ENCODE measurements at places on chromosomes 11 and 22.

- DNase-seq, result no peak
Observed at GRCh38 chr11:66614073-66614472, 2.4 kb upstream of the RBM14 start.

DNA sequence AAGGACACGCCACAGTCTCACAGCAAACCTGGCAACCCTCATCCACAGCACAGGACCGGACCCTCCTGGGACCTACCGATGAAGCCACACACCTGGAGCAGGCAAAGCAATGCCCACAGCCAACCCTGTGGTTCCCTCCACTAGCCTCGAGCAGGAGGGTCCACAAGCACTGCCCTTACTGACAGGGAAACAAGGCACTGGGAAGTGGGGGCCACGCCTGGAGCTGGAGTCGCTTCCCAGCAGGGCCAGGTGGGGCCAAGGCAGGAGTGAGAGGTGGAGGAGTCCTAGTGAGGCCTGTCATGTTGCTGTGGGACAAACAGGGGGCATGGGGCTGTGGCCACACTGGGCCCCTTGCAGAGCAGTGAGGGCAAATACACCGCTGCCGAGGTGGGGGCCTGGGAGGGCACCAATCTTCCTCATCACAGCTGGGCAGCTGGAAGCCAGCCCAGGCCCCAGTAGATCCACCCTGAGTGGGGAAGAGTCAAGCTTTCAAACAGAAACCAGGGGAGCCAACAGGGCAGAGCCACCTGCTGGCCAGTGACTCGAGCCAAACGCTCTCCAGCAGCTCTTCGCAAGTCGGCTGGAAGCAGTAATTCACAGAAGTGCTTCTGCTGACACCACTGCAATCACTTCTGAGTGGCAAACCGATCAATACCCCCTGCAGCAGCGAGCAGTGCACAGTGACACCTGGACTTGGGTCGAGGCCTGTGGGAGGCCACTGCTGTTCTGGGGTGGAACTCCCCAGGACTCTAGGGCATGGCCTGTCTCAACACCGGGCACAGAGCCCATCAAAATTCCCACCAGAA is 13.7 kb downstream of the SULT4A1 start:
- no peak for DNase-seq

GRCh38 chr11:5910540-5910939 is 17.5 kb downstream of the OR52E5 start:
- DNase-seq, result no peak

DNA sequence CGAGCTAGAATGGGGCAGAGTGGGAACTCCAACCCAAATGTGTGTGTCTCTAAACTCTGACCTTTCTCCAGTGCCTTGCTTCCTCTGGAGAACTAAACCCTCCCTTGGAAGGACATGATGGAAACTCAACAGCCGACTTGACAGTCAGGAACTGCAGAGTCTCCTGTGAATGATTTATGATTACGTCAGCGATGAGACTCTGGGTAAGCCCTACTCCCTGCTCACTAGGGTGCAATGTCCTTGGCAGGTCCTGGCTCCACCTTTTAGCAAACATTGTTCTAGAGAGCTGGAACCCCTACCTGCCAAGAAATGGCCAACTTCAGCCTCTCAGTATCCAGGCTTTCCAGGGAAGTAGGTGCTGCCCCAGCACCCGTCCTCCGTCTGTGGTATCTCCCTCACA is 96.1 kb upstream of the CD82 start:
- no peak for DNase-seq

DNA sequence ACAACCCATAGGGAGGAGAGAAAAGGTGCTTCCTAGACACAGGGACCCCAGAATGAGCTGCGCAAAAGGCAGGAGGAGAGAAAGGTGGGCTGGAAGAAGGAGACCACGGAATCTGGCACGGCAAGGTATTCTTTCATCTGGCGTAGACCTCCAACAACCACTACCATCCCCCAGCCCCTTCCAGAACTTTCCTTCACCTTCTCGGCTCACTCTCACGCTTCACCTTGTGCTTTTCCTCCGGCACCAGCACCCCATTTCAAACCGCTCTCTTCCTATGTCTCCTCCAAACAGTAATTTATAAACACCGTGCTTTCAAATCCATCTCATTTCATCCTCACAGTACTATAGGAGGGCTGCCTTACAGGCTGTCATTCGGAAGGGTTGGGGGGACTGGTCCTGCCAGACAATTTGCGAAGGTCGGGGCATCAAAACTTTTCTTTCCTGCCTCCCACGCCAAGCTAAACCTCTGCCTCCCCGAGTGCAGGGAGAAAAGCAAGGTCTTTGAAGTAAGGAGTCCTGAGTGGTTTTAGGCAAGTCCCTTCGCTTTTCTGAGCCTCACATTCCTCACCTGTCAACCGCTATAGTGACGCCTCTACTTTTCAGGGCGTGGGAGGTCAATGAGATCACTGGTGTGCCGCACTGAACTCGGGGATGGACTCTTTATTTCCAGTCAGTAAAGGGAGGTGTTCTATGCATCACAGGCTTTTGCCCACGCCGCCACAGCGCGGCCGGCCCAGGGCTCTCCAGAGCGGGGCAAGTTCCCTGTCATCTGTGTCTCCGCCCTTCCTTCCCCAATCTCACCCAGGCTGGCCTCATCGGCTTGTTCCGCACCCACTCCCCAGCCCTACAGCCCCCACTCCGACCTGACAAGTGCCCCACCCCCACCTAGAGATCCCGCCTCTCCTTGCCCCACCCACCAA is 800 bp downstream of the KCTD21 start:
- peak; percentile 84 for DNase-seq

DNA sequence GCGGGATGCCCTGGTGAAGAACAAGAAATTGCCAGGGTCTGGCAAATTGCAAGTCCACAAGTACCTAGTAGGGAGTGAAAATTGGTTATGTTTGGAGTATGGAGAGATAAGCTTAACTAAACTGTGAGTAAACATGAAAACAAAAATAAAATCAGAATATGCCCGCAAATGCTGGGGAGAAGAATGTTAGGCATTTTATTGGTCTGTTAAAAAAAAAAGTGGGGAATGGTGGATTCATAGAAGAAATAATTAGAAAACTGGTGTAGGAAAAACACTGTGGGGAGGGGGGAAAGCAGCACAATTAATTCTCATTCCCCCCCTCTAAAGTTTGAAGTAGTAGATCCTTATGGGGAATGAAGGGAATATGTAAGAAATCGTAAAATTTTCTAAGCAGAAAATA is 40.6 kb upstream of the HSD17B12 start:
- no peak for DNase-seq

DNA sequence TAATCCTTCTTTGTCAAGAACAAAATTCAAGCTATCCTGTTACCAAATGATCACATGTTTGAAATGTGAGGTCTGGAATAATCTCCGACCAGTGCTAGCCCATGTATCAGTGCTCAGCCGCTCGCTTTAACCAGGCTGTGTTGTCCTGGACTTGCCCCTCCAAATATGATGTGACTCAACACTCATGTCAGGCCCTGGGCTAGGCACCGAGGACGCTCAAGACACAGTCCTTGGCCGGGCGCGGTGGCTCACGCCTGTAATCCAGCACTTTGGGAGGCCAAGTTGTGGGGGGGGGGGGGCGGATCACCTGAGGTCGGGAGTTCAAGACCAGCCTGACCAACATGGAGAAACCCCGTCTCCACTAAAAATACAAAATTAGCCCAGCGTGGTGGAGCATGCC is 54.1 kb upstream of the WNT7B start:
- no peak for DNase-seq

DNA sequence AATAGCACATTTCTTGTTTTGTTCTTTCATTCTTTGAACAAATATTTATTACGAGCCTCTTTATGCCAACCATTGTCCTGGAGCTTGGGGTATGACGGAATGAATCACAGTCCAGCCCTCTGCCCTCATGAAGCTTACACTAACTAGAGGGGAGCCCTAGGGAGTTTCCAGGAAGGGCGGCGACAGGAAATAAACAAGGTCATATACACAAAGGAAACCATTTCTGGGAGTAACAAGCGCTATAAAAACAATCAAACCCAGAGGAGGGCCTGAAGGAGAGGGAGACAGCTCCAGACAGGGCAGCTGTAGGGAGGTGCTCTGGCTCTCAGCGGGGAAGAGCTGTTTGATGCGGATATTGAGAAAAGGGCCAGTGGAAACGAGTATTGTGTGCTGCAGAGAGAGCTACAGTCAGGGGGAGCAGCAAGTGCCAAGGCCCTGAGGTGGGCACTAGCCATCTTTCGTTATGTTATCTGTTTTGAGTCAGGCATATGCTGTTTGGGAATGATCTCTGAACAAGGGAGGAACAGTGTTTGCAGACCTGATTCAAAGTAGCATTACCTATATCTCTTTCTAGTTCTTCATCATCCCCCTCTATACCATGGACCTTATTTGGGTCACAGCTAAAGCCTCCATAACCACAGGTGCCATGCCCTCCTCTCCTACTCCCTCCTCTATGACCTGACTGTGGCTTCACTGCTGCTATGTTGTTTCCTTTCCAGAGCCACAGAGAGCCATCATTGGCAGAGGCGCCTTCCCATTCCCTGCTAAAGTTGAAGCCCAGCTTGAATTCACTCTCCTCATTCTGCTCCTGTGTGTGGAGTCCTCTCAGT is 15.3 kb upstream of the ZBTB16 start:
- no peak for DNase-seq

GRCh38 chr11:64126371-64126770 is 39.5 kb downstream of the MACROD1 start:
- no peak for DNase-seq

DNA sequence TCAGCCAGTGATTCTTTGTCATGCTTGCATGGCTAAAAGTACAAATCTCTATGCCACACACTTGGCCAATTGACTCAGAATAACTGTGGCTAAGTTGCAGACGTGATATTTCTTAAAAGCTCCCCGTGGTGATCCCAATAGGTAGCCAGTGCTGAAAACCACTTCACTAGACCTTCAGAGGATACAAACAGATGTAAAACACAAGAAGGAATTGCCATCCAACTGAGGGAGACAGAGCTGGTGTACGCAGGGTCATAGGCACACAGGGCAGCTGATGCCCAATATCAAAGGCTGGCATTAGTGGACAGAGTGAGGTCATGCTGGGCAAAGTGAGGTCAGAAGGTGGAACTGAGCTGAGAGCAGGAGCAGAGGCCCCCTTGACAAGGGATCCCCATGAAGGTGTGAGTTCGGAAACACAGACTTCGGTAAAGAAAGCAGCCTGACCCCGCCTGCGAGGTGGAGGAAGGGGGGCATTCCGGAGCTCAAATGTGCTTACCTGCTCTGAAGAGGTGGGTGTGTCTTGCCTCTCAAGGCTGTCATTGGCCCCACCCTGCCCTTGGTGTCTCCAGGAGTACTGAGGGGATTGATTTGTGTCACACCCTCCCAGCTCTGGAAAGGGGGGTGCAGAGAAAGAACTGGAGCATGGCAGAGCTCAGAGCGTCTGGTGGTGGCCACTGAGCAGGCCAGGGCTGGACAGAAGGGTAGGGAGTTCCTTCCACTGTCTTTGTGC is 344.9 kb upstream of the B3GAT1 start:
- no peak for DNase-seq

- no peak for DNase-seq
Observed at GRCh38 chr22:44555046-44555445, 57.0 kb upstream of the RTL6 start.

DNA sequence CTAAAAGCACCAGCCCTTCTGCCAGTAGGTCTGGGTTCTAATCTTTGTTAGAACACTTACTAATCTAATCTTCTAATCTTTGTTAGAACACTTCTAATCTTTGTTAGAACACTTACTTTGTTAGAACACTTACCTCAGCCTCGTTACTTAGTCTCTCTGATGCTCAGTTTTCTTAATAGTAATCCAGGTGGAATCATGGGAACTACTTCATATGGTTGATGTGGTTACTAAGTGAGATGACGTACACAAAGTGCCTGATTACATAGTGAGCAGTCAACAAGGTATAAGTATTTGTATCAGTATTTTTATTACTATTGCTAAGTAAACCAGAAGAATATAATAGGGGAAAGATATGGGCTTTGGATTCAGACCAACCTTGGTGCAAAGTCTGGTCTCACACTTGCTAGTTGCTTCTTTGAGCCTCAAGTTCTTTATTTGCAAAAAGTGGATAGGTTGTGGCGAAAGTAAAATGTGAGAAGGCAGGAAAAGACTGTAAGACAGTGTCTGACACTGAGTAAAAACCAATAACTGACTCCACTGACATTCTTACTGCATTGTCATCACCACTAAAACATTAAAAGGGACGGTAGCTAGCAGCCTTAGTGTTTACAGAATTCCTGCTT is 83.7 kb downstream of the TRAF6 start:
- DNase-seq, result no peak

DNA sequence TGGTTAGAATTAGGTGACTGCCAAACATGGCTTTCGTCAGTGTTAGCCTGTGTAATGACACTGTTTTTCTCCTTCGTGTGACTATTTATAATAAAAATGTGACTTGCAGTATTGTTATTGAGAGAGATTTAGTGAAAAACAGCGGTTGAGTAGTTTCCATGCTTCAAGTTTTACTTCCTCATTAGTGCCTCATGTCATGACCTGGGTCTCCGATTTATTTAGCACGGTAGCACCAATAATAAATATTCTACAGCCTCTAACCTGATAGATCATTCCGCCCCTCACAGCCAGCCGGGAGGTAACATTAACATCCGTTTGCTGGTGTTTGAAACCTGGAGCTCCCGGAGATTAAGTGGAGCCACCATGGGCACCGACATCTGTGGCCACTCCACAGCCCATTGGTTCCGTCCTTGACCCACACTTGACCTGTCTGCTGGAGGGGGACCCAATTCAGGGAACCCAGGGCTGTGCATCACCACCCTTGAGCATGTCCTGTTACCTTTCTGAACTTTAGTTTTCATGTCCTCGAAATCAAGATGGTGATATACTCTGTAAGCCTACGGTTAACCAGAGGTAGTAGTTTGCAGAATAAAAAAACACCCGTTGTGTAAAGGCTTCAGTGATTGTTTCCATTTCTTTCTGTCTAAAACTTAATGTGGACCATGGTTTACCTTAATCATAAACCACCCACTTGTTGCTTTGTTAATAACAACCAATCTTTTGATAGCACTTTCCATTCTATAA is 104.1 kb downstream of the ATXN10 start:
- DNase-seq, result no peak
